Ascending aorta (tissue), 2 donors: ENCODE measurements at places on chromosomes 2 and 18.

DNA sequence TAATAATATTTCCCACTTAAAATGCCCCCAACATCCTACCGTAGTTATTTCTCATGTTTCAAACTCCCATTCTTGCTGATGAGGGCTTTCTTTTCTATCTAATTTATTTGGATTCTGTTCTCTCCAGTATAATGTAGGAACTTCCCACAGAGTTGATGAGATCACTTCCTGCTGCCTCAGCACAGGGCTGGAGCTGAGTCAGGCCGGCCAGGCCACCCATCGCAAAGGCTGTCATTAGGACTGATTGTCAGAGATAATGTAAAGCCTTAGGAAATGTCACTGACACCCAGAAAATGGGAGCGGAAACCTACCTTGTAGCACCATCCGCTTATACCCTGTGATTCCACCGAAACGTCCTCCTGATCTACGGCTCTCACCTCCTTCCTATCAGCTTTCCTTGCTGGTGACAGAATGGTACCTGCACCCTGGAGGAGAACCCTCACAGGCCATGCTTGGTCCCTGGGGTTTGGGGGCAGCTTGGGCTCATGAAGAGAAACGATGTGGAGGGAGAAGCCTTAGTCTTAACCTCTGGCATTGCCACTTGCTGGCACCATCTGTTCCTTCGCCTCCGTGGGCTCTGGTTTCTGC lies 672.8 kb upstream of the ID2 start:
- no peaks in the 10 kb centered on the region for H3K36me3 ChIP-seq
- DNase-seq = no peak
- H3K27me3 ChIP-seq = no peaks in the 10 kb centered on the region
- no peak overlapping the region for H3K4me3 ChIP-seq
- no peak overlapping the region for H3K27ac ChIP-seq

DNA sequence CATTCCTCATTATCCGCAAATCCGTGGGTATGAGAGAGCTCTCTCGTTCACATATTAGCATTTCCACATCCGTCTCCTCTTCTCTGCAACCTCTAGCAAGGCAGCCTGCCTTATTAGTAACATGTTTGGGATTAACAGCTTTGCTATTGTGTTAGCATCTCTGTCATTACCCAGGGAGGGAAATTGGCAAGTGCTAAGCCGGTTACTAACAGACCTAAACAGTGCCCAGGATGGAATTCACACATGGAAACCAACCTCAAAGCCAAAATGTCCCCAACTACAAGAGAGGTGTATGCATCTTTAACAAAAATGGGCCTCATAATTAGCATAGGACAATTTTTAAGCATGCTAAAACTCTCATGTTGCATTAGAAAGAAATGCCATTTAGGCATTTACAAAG lies 309.0 kb upstream of the MEIS1 start:
- no peaks in the 10 kb centered on the region for H3K27me3 ChIP-seq
- H3K27ac ChIP-seq = no peak overlapping the region
- H3K4me1 ChIP-seq = no peaks in the 10 kb centered on the region
- DNase-seq = no peak
- H3K4me3 ChIP-seq = no peak overlapping the region

DNA sequence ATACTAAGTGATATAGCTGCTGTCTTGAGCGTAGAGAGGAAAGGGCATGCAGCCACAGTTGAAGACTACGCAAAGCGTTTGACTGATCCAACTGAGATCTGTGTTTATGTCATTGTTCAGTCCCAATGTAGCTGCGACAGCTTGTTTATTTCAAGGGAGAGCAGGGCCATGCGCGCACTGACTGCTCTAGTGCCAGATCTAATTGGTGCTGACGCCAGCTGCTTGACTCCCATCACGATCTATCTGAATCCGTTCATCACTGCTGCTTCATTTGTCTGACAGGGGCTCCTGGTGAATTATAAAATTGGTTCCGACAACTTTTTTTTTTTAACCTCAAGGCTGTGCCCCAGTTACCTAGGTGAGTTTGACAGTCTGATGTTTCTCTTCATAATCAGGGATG lies 75.7 kb downstream of the CHST9 start:
- no peak overlapping the region for H3K27ac ChIP-seq
- H3K27me3 ChIP-seq = no peaks in the 10 kb centered on the region
- H3K36me3 ChIP-seq = no peaks in the 10 kb centered on the region
- H3K4me1 ChIP-seq = no peaks in the 10 kb centered on the region
- H3K4me3 ChIP-seq = no peak overlapping the region

DNA sequence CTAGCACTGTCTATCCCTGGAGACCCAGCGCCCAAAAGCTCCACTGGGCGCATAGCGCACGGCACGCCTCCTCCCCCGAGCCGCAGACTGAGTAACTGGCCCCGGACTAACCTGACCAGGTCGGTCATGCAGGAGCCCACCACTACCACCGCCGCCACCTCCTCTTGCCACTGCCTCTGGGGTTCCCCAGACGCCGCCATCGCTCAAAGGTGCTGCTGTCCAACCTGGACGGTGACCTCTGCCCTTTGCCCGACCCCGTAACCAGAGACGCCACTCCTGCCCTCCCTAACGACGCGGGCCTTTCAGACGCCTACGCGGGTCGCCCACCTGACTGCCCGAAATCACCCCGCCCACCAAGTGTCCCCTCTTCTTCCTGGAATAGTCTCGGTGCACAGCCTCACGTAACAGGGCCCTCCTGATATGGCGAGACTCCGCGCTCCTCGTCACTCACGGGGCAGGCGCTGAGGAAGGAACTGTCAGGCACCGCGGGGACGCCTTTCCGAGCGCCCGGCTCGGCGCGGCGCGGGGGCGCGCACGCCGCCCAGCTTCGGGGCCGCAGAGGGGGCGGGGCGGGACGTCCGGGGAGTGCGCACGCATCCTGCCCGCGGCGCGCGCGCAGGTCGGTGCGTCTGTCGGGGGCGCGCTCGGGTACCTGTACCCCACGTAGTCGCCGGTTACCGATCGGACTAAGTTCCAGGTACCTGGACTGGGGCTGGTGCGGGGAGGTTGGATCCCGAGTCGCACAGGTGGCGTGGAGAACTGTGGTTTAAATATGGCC lies at the start of the genes BABAM2 and RBKS:
BABAM2 (plus strand) TSS at position 584 of the 778 bp plus-strand sequence. CDS start 3,828 bp downstream, outside the sequence.
RBKS (minus strand) TSS at position 242 of the 778 bp plus-strand sequence; CDS start at position 200, 42 bp downstream.
- peak; percentile 75 for DNase-seq
- H3K4me3 ChIP-seq = peak within 1 kb of the TSS; percentile 69
- H3K36me3 ChIP-seq = no peaks in the 10 kb centered on the region
- H3K27ac ChIP-seq = peak within 1 kb of the TSS; percentile 90

DNA sequence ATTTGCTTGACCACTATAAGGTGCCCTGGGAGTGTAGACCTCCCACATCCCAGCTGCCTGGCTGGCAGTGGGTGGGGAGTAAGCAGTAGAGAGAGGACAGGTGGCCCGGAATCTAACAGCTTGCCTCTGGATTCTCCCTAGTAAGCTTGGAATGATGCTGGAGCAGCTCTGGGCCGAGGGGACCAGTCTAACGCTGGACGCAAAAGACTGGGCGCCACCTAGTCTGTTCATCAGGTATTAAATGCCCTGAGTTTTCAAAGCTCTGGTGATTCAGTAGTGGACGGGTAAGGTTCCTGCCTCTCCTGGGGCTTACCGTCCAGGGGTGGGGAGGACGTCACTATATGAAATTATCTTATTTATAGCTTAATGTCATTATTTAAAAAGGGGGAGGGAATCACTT lies 648 bp upstream of the LYPD6B start:
- no peak overlapping the region for H3K4me3 ChIP-seq
- H3K27ac ChIP-seq = no peak overlapping the region
- H3K4me1 ChIP-seq = no peaks in the 10 kb centered on the region
- no peaks in the 10 kb centered on the region for H3K36me3 ChIP-seq

- H3K4me1 ChIP-seq = no peaks in the 10 kb centered on the region
- H3K27me3 ChIP-seq = no peaks in the 10 kb centered on the region
- no peak for DNase-seq
- no peak overlapping the region for H3K4me3 ChIP-seq
- H3K36me3 ChIP-seq = peaks cover 25% of the 10 kb centered on the region
These were observed 34.0 kb downstream of the ACTR2 start for GRCh38 chr2:65261676-65262075.

DNA sequence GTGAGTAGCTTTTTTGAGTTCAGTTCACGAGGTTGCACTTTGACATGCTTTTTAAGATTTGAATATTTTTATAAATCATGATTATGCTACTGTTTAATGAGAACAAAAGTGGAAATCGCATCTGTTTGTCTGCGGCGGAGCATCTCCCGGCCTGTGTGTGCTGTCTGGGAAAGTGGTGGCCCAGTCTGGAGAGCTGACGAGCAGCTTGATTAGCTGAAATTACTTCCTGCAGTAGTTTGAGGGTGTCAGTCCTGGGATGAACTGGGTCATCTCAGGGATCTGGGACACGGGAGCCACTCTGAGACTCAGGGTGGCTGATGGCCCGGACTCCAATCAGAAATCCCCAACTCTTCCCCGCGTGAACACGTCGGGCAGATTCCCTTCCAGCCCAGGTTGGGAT lies 115.9 kb downstream of the KLHL29 start:
- H3K36me3 ChIP-seq = no peaks in the 10 kb centered on the region
- no peak overlapping the region for H3K27ac ChIP-seq
- no peak overlapping the region for H3K4me3 ChIP-seq
- peaks cover 21% of the 10 kb centered on the region for H3K4me1 ChIP-seq

GRCh38 chr2:218980735-218981389 lies 4.1 kb downstream of the FEV start:
- peaks cover 51% of the 10 kb centered on the region for H3K27me3 ChIP-seq
- DNase-seq = no peak
- no peaks in the 10 kb centered on the region for H3K36me3 ChIP-seq
- H3K27ac ChIP-seq = no peak overlapping the region
- peaks cover 38% of the 10 kb centered on the region for H3K4me1 ChIP-seq
- peak overlapping the region; percentile 54 for H3K4me3 ChIP-seq

GRCh38 chr2:88736437-88736836 lies 45.0 kb downstream of the RPIA start:
- H3K4me3 ChIP-seq = no peak overlapping the region
- no peak for DNase-seq
- peaks cover 31% of the 10 kb centered on the region for H3K36me3 ChIP-seq
- H3K27me3 ChIP-seq = no peaks in the 10 kb centered on the region
- no peaks in the 10 kb centered on the region for H3K4me1 ChIP-seq

DNA sequence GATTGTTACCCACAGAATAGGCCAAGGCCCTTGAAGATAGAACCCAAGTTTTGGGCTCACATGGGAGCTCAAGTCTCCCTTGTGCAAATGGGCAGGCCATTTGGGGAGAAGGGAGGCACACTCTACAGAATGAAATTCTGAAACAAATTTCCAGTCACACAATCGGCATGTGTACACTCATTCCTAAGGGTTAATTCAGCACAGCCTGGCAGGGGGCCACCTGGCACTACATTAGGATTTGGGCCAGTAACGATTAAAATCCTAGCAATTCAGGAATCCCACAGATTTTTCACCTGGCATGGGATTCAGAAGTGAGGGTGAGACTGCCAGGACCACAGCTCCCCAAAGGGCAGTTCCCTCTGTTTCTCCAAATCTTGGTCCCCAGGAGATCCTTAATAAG lies 46.4 kb downstream of the BMP10 start:
- H3K4me1 ChIP-seq = peaks cover 17% of the 10 kb centered on the region
- H3K27ac ChIP-seq = no peak overlapping the region
- H3K36me3 ChIP-seq = no peaks in the 10 kb centered on the region
